Stimulated activated naive B cell treated with anti-CD40 and anti-IgM and Interleukin-4, amounts not matched to agents 10 μg/mL and 1 μg/mL and 100 μg/mL, for 72 hours (primary cell): ENCODE measurements at places on chromosomes 2 and 18.

DNA sequence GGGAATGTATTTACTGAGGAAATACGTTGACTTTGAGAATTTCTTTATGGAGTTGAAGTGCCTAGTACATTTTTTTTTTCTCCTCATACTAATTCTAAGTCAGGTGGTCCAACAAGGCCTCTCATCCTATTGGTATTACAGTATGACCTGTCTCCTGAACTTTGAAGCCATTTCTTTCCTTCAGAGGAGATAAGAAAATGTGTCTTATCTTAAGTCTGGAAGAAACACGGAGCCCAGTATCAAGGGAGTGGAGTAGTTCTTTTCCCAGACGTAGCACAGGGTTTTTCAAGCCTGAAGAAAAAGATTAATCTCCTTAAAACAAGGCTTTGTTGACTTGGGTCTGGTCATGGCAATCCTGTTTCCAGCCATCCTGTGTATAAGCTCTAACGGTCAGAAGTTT is 11.6 kb upstream of the CPS1 start:
- no peaks in the 10 kb centered on the region for H3K36me3 ChIP-seq
- no peak overlapping the region for H3K4me3 ChIP-seq
- H3K4me1 ChIP-seq = no peaks in the 10 kb centered on the region
- H3K27me3 ChIP-seq = peaks cover 7% of the 10 kb centered on the region
- no peak overlapping the region for H3K27ac ChIP-seq
- no peak for DNase-seq

- H3K36me3 ChIP-seq = no peaks in the 10 kb centered on the region
- H3K4me1 ChIP-seq = no peaks in the 10 kb centered on the region
Observed at GRCh38 chr18:7598167-7599047, 31.3 kb downstream of the PTPRM start.

DNA sequence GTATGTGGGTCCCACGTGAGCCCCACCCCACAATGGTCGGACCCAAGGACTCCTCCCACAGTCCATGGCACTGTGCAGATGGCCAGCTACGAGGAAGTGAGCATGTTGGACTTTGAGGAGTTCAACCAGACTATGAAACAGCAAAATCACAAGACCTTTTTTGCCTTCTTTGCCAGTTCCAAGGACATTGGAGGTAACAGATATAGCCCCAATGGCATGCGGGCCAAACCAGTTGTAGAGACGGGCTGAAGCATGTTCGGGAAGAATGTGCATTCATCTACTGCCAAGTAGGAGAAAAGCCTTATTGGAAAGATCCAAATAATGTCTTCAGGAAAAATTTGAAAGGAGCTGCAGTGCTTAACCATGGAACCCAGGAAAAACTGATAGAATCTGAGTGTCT is 12.6 kb downstream of the DNER start:
- H3K27me3 ChIP-seq = peaks cover 20% of the 10 kb centered on the region
- DNase-seq = no peak
- H3K4me3 ChIP-seq = no peak overlapping the region
- no peak overlapping the region for H3K27ac ChIP-seq
- no peaks in the 10 kb centered on the region for H3K36me3 ChIP-seq

DNA sequence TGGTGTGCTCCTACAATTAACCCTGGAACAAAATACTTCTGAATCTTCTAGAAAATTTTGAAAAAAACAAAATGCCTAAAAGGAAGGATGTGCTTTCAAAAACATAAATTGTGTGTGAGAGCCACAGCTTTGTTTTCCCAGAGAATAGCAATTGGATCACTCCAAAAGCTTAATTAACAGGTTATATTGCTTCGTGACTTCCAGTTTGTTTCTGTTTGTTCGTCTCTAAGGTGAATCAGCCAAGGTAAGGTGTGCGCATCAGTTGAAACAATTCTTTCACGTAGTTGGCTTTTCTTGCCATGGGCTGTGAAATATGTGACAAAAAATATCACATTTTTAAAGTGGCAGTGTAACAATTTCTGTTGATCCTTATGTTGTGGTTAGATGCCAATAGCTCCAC is 90.3 kb upstream of the BARD1 start:
- H3K36me3 ChIP-seq = no peaks in the 10 kb centered on the region
- no peak overlapping the region for H3K4me3 ChIP-seq
- H3K27ac ChIP-seq = no peak overlapping the region
- DNase-seq = no peak
- no peaks in the 10 kb centered on the region for H3K4me1 ChIP-seq

DNA sequence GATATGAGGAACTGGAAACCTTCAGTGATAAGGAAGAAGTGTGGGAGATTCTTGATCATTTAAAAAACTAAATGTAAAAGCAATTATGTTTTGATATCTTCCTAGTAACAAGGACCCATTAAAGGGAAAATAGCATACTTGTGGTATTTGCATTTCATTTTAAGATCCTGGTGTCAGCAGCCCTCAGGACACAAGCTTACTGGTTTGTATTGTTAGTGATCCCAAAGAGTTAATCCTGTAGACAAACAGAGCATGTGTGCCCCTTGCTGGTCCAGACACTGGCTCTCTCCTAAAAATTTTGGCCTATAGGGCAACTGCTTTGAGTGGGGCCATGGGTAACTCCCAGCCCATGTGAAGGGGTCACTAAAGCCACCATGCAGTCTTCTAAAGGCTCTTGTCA is 101.1 kb upstream of the TFCP2L1 start:
- no peak overlapping the region for H3K4me3 ChIP-seq
- no peak for DNase-seq
- peaks cover 4% of the 10 kb centered on the region for H3K4me1 ChIP-seq
- H3K27ac ChIP-seq = no peak overlapping the region
- peaks cover 45% of the 10 kb centered on the region for H3K36me3 ChIP-seq

DNA sequence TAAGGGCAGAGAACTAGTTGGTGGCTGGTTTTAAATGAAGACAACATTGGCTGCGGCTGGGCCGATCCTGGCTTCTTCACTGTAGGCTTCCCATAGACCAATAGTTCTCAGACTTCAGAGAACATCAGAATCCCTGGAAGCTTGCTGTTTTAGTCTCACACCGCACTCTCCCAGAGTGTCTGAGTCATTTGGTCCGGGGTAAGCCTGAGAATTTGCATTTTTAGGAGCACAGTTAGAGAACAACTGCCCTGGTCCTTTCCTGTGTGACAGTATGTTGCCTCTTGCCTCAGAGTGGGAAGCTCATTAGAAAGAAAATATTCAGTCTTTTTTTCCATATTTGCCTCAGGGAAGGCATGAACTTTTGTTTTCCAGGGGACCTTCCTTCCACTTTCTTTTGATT is 137.1 kb upstream of the GAREM1 start:
- no peaks in the 10 kb centered on the region for H3K4me1 ChIP-seq
- H3K4me3 ChIP-seq = no peak overlapping the region
- peaks cover 36% of the 10 kb centered on the region for H3K27me3 ChIP-seq
- H3K27ac ChIP-seq = no peak overlapping the region

DNA sequence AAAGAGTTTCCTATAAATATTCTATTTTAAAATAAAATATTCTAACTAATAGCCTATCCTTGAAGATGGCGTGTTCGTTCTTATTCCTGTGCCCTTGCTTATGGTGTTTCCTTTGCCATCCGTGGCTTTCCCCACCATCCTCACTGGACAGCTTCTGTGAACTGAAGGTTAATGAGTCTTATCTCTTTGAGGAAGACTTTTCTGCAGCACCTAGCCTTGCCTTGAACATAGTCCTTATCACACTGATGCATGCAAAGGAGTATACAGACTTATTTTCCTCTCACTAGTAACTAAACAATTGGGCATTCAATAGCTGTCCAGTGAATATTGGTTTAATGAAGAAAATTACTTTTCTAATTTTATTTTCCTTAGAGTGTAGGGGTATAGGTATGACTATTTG is 88.1 kb downstream of the GULP1 start:
- no peak overlapping the region for H3K27ac ChIP-seq
- no peaks in the 10 kb centered on the region for H3K27me3 ChIP-seq
- no peak overlapping the region for H3K4me3 ChIP-seq
- H3K4me1 ChIP-seq = no peaks in the 10 kb centered on the region
- no peak for DNase-seq
- H3K36me3 ChIP-seq = no peaks in the 10 kb centered on the region

GRCh38 chr2:10720306-10720705 is 1.1 kb upstream of the ATP6V1C2 start:
- H3K27me3 ChIP-seq = peaks cover 27% of the 10 kb centered on the region
- H3K36me3 ChIP-seq = peaks cover 7% of the 10 kb centered on the region
- H3K4me3 ChIP-seq = peak overlapping the region; percentile 72
- no peak for DNase-seq
- H3K4me1 ChIP-seq = peaks cover 23% of the 10 kb centered on the region

DNA sequence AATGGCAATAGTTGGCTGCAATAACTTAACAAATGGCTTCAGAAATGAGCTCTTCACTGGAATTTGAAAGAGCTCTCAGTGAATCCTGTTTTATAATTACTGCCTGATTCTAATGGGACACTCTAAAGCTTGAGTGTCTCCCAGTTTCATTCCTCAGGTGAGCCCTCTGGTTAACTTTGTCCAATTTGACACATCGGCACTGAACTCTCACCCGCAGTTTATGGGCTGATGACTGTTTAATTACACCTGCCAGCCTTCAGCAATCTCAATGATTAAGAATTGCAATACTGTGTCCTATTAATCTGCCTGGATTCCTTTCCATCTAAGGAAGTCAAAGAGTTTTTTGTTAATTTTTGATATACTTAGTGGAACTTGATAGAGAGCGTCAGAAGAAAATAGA is 110.7 kb upstream of the NABP1 start:
- peaks cover 19% of the 10 kb centered on the region for H3K27me3 ChIP-seq
- no peak overlapping the region for H3K4me3 ChIP-seq
- DNase-seq = no peak
- no peaks in the 10 kb centered on the region for H3K36me3 ChIP-seq
- H3K27ac ChIP-seq = no peak overlapping the region

- no peak overlapping the region for H3K27ac ChIP-seq
- H3K36me3 ChIP-seq = peaks cover 7% of the 10 kb centered on the region
- DNase-seq = no peak
- H3K27me3 ChIP-seq = no peaks in the 10 kb centered on the region
- H3K4me1 ChIP-seq = peaks cover 66% of the 10 kb centered on the region
Observed at GRCh38 chr2:226903179-226903578, 67.3 kb downstream of the RHBDD1 start.

GRCh38 chr18:63970809-63971205 is 926 bp downstream of the SERPINB8 start:
- peaks cover 5% of the 10 kb centered on the region for H3K27me3 ChIP-seq
- H3K4me1 ChIP-seq = peaks cover 41% of the 10 kb centered on the region

- DNase-seq = no peak
- H3K4me1 ChIP-seq = peaks cover 14% of the 10 kb centered on the region
- H3K27me3 ChIP-seq = peaks cover 17% of the 10 kb centered on the region
- peaks cover 2% of the 10 kb centered on the region for H3K36me3 ChIP-seq
- H3K27ac ChIP-seq = no peak overlapping the region
Observed at GRCh38 chr2:26786207-26787028, 562 bp downstream of the CENPA start.

DNA sequence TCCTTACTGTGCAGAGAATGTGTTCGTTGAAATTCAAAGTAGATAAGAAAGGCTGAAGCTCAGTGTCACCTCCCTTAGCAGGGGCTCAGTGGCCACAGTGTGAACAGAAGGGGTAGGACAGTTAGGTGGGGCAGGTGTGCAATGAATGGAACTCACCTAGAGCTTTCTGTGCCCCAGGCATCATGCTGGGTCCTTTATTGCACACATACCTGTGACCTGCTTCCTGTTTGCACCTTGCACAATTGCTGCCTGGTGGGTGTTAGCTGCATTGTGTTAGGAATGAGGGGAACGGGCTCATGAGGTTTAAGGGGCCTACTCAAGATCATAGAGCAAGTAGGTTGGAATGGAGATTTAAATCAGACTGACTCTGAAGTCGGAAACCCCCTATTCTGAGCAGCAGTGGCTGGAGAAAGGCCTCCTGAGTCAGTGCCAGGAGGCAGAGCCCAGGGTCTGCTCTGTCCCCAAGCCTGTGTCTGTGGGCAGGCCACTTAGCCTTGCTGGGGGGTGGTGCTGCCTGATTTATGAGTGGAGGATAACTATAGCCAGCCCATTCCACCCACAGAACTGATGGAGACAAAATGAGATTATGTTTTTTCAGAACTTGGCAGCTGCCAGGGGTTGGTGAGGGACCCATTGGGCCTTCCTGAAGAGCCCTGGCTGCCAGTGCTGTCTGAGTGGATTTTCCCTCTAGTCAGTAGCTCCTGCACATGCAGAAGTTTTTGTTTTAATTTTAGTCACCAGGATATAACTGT is 76.2 kb downstream of the NPAS2 start:
- H3K27ac ChIP-seq = no peak overlapping the region
- no peaks in the 10 kb centered on the region for H3K36me3 ChIP-seq
- H3K27me3 ChIP-seq = peaks cover 21% of the 10 kb centered on the region
- DNase-seq = no peak
- no peak overlapping the region for H3K4me3 ChIP-seq
- H3K4me1 ChIP-seq = no peaks in the 10 kb centered on the region

- no peak overlapping the region for H3K27ac ChIP-seq
- H3K36me3 ChIP-seq = no peaks in the 10 kb centered on the region
- no peaks in the 10 kb centered on the region for H3K27me3 ChIP-seq
Observed at GRCh38 chr2:120912101-120912985, 176.7 kb downstream of the GLI2 start.

DNA sequence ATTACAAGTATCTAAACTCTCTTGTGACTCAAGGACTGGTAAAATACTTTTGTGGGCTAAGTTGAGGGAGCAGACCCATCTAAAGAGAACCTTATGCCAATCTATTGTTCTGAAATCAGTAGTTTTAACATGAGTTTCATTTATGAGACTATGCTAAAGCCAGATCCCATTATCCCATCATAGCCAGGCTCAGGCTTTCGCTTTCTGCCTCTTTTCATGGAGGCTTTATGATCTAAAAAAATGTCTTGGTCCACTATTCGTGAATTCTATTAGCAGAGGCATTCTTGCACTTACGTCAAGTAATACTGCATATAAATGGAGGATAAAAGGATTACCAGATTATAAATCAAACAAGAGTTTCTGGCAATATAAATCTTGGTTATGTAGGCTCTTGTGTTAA is 1636.9 kb upstream of the ACVR2A start:
- no peaks in the 10 kb centered on the region for H3K27me3 ChIP-seq
- H3K4me3 ChIP-seq = no peak overlapping the region
- H3K27ac ChIP-seq = no peak overlapping the region
- no peaks in the 10 kb centered on the region for H3K4me1 ChIP-seq
- DNase-seq = no peak

GRCh38 chr2:146128216-146128615 is 1608.3 kb upstream of the ZEB2 start:
- H3K4me3 ChIP-seq = no peak overlapping the region
- H3K27me3 ChIP-seq = no peaks in the 10 kb centered on the region

GRCh38 chr2:286774-287392 is 1.0 kb downstream of the ALKAL2 start:
- H3K27ac ChIP-seq = no peak overlapping the region
- peak overlapping the region; percentile 65 for H3K4me3 ChIP-seq
- no peak for DNase-seq
- H3K27me3 ChIP-seq = peaks cover 20% of the 10 kb centered on the region
